ENCODE measurements at places on chromosomes 12 and 14.

- peak; percentile 54 for DNase-seq
Measured at GRCh38 chr14:22122227-22122818, 448.7 kb upstream of the OR4E1 start.

GRCh38 chr14:81337073-81337472, 63.1 kb downstream of the STON2 start:
- no peak for DNase-seq

DNA sequence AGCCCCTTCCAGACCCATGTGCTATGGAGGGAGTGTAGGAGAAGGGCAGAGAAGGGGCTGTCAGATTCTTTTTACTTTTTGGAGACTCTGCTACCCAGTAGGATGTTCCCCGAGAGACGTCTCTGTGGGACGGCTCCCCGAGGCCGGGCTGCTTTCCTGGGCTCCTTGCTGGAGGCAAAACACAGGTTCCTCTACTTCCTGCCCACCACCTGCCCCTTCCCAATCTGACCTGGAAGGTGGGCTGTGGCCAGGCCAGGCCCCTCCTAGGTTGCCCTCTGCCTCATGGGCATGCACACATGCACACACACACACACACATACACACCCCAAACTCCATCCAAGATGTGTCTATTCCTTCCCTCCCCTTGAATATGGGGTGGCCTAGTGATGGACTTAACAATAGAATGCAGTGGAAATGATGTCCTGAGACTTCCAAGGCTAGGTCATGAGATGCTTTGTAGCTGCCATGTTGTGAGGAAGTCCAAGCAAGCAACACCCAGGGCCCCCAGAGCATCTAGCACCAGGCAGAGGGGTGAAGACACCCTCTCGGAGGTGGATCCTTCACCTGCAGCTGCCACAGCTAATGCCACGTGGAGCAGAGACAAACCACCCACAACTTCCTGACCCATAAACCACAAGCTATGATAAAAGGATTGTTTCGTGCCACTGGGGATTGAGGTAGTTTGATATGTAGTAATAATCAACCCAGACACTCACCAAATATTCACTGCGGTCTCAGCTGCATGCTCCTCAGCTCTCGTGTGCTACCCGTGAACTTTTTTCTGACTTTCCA, 1.6 kb upstream of the ASB2 start:
- peak; percentile 72 for DNase-seq

DNA sequence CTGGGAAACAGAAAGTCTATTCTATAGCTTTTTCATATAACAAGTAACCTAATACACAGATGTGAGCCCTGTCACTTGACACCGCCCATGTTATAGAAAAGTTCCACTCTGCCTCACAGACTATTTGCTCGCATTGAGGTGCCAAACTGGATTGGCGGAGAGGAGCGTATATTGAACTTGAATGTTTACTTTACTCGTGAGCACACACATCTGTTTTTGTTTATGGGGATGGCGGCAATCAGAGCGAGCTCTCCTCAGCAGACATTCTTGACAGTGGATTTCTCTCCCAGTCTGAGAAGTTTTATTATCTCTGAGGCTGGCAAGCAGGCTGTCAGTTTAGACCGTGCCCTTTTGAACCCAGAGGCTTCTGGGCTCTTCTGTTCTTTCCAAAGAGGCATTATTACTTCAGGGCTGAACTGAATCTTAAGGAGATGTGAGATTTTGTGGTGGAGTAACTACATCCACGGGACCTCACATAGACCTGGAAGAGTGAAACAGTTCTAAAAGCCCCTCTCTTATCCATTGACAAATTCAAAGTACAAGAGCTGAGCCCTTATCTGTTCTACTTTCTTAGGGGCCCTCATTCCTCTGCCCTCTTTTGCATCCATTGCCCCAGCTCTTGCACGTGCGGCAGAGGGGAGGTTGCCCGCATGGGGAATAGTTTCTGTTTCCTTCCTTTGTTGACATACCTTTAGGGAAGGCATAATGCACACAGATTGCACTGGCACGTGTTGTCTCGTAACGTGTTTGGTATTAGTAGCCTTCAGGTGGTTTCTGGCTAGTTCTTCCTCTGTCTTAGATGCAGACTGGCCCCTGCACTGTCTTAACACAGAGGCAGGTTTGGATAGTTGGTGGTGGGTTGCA, 68.2 kb downstream of the DRAM1 start:
- no peak for DNase-seq

GRCh38 chr12:25755971-25756260, 202.6 kb upstream of the RASSF8 start:
- DNase-seq, result no peak

DNA sequence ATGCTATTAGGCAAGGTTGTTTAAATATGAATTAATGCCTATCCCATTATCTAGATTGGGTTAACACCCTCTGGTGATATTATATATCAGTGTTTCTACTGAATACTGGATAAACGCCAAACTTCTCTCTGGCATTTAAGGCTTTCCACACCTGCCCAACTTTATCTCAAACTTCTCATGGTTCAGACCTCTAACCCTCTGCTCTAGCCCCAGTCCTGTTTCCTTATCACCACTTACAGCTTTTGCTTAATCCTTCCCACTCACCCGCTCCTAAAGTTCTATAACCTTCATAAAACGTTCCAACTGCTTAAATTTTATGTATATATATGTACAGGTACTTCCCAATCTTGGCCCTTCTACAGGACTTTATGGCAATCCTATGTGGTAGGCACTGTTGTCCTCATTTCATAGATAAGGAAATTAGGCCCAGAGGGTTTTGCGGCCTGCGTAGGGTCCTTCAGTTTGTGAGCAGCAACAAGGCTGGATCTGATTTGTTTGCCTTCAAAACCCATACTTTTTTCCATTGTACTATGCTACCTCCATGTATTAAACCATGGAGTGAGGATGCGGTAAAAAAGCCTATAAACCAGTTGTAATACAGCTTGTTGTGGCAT, 1.2 kb downstream of the LPCAT3 start:
- DNase-seq, result peak; percentile 82

DNA sequence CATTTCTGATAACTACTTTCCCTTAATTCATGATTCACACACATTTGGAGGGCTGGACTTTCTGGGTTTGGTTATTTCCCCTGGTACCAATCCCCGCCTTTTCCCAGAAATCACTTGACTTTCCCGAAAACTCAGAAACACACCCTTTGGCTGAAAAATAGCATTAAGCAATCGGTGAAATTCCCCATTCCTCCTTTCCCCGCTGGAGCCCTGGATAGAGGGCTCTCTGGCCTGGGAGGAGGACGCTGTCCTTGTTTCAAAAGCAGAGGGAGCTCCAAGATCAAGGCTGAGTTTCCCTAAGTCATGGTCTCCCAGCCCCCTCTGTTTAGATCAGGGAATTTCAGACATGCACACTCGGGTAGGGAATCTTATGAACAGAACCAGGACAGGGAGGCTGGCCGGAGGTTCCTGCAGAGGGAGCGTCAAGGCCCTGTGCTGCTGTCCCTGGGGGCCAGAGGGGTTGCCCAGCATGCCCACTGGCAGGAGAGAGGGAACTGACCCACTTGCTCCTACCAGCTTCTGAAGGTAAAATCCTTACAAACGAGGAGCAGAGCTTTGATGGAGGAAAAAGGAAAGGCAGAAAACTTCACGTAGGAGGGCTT, at the start of gene C1S:
Gene C1S (plus strand): TSS at position 366 of the 602 bp plus-strand sequence. CDS start 1,195 bp downstream, outside the sequence.
- DNase-seq, result no peak

- no peak for DNase-seq
Measured at GRCh38 chr12:41552588-41552987, 364.5 kb downstream of the PDZRN4 start.

DNA sequence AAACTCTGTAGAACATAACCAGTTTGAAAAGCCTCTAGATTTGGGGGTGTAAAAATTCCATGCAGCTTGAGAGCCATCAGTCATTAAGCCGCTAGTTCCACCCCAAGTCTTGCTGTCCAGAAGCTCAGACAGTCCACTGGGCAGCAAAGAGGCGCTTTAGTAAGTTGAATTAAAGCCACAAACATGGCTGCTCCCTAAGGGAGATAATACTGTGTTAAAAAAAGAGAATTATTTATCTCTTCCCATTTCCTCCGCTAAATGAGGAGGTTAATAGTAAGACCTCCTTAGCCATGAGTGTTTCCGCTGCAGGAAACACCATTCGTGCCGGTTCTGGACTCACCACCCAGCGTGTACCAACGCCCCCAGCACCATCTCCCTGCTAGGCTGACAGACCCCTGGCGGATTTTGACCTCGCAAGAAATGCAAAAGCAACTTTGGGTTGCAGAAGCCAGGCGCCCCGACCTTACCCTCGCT, 536 bp downstream of the TM7SF3 start:
- DNase-seq, result peak; percentile 71

GRCh38 chr12:32809846-32810245, 54.1 kb upstream of the YARS2 start:
- no peak for DNase-seq

DNA sequence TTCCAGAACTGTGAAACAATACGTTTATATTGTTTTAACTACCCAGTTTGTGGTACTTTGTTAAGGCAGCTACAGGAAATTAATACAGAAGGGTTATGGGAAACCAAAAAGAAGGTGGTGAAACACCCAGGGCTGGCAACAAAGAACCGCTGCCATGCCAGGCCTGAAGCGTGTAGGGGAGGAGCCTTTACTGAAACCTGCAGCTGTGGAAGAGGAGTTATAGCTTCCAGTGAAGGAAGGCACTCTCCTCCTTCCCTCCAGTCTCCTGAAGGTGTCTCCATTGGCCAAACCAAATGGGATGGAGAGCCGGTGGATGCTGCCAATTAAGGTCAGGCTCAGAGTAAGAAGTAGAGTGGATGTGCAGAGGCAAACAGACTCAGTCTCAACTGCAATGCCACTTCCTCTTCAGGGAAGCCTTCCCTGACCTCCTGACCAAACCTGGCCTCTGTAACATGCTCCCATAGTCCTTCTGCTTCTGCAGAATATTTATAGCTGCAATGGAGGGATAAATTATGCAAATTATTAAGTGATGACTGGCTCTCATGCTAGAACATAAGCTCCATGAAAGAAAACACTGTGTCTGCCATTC, 168.3 kb downstream of the DAD1 start:
- peak; percentile 63 for DNase-seq

Data from hematopoietic multipotent progenitor cell treated with erythropoietin and hydrocortisone succinate and interleukin-3 and kit ligand, for 4 days (in vitro differentiated cells).